ENCODE measurements at places on chromosomes 6 and 20. TPM values are rescaled to one million over a fixed set of nuclear protein-coding genes. Genes with fewer than 3 reads are reported as not detected.

Gene C6orf58
- total RNA-seq, result 1.6 TPM

Gene IMPG1
- total RNA-seq, result not detected

DNA sequence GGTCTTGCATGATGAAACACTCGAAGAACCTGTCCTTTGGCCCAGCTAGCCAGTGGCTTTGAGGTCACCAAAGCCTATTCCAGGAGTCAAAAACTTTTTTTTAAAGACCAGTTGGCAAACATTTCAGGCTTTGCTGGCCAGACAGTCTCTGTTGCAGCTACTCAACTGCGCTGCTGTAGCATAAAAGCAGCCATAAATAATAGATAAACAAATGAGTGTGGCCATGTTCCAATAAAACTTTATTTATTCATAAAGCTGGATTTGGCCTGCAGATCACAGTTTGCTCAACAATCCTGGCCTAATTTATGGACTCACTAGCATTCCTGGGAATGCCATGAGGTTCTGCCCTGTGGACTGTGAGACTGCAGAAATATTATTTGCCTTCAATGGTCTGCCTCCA, 68.8 kb upstream of the LTV1 start:
- DNase-seq, result no peak

GRCh38 chr6:156598071-156598854, 178.9 kb upstream of the ARID1B start:
- DNase-seq, result no peak

- DNase-seq, result no peak
Measured at GRCh38 chr6:17469006-17469832, 75.8 kb downstream of the CAP2 start.

GRCh38 chr6:63923139-63923739, 287.6 kb downstream of the PHF3 start:
- DNase-seq, result peak; percentile 21

DNA sequence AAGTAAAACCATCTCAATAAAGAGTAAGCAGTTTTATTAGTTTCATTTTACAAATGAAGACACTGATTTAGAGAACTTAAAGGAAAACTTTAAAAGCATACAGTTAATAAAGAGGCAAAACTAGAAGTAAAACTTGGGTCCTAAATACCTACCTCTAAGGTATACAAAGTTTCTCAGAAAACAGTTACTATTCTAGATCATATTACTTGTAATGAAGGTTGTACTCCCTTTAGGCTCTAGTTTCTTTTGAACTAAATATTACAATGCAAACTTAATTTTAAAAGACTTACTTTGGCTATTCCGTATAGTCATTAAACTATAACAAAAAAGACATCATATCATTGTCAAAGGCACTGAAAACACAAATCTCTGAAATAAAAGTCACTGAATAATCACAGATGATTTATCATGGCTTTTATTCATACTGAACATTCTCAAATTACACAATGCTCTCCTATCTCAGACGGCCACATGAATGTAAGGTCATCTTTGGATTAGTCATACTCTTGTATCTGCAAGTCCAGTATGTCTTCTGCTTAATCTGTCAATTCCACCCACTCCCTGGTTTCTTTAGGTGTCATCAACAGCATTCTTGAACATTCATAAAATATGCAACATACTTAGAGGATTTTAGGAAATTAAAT, 361.6 kb upstream of the RUNX2 start:
- DNase-seq, result no peak

DNA sequence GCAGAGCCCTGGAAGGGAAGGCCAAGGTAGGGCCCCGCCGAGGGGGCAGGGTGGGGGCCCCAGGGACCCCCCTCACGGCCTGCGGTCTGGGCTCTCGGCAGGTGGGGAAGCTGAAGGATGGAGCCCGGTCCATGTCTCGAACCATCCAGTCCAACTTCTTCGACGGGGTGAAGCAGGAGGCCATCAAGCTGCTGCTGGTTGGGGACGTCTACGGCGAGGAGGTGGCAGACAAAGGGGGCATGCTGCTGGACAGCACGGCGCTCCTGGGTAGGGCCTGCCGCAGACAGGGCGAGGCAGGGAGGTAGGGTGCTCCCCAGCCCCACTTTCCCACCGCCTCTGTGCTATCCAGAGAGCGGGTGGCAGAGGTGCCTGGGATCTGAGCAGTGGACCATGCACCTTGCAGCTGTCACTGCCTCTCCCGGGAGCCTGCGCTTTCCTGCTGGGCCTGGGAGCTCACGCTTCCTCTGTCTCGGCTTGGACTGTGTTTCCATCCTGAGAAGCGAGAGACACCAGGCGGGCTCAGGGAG, 83.1 kb downstream of the SYNJ2 start:
- DNase-seq, result no peak

GRCh38 chr20:23928788-23929187, 49.2 kb upstream of the CST5 start:
- DNase-seq, result no peak

DNA sequence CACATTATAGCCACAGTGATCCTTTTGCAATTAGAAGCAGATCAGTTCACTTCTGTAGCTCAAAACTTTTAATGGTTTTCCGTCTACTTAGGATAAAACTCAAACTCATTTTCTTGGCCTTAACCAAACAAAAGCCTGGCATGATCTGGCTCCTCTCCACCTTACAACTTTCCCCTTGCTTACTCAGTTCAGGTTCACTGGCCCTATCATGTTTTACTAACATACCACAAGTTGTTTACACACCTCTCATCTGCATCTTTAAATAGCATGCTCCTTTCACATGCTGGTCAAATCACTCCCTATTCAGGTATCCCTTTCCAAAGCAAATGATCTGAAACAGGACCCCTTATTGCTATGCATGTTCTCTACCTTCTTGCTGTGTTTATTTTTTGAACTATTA, 191.4 kb upstream of the FAM83B start:
- no peak for DNase-seq

GRCh38 chr6:125220712-125221111, 67.1 kb downstream of the TPD52L1 start:
- DNase-seq, result no peak

DNA sequence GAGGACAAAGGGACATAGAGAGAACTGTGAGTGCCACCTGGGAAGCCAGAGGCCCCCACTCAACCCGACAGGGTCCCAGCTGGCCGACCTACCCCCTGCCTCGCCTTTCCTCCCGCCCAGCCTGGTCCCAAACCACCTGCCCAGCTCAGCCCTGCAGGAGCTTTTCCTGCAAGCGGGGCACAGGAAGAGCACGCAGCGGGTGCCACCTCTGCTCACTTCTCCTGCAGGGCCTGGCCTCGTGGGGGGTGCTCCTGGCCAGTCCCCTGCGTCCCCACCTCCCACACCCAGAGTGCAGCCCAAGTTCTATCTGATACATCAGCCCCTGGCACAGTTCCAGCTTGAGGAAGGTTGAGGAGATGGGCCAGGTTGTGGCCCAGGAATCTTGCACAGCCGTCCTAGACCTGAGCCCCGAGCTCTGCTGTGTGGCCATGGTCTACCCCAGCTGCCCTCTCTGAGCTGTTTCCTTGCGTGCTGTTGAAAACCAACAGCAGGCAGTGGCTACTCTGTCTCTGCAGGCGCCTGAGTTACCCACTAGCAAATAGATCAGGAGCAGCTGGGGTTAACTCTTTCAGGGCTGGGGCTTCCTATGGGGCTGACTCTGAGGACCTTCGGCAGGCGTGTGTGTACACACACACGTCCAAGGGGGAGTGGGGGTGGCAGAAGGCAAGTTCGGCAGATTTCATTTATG, 1.7 kb downstream of the NECAB3 start:
- no peak for DNase-seq

DNA sequence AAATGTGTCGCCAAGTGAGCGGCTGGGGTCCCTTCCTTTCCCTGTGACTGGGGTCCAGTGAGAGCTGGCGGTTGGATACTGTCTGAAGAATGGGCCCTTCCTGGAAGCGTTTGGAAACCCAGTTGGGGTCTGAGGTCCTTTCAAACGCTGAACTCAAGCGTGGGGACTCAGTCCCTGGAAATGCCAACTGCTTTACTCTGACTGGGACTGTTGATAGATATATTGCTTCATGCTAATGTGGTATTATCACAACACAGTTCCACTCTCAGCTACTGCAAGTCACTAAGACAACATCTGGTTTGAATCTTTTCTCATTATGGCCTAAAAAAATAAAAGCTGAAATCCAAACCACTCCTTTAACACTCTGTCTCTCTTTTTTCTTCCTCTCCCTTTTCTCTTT, 23.7 kb upstream of the PSMF1 start:
- DNase-seq, result no peak

DNA sequence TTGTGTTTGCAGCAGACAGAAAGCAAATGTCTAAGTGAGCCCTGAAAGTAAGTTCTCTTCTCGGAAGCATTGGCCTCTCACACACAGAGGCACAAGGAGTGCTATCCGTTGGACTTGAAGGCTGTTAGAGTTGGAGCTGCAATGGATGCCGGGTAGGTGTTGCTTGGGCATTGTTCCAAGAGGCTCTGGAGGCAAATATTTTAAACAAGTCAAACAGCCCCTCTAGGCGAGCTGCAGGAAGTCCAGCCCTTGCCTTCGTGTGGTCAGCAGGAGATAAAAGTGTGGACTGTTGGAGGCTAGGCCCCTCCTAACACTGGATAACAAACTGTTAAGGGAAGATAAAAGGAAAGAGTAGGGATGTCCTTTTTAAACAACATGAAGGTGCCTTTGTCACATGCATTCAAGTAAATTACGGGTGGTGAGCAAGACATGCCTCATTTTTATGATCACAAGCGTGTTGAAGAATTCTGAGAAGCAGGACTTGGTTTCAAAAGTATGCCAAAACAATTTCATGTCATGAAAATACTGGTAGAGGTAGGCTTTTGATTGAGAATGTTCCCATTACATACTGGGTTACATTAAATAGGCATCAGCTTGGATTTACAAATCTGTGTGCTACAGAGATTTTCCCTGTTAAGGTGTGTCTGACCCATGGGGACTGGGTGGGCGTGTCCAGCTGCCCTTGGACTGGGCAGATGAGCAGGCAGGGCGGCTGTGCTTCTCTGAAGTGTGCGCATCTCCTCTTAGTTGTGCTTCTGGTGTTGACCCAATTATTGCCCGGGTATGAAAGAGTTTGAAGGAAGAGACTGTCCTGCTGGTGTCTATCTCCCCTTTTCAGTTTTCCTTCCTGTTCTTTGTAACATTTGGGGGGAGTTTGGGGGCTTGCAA, 57.5 kb downstream of the RREB1 start:
- DNase-seq, result no peak

DNA sequence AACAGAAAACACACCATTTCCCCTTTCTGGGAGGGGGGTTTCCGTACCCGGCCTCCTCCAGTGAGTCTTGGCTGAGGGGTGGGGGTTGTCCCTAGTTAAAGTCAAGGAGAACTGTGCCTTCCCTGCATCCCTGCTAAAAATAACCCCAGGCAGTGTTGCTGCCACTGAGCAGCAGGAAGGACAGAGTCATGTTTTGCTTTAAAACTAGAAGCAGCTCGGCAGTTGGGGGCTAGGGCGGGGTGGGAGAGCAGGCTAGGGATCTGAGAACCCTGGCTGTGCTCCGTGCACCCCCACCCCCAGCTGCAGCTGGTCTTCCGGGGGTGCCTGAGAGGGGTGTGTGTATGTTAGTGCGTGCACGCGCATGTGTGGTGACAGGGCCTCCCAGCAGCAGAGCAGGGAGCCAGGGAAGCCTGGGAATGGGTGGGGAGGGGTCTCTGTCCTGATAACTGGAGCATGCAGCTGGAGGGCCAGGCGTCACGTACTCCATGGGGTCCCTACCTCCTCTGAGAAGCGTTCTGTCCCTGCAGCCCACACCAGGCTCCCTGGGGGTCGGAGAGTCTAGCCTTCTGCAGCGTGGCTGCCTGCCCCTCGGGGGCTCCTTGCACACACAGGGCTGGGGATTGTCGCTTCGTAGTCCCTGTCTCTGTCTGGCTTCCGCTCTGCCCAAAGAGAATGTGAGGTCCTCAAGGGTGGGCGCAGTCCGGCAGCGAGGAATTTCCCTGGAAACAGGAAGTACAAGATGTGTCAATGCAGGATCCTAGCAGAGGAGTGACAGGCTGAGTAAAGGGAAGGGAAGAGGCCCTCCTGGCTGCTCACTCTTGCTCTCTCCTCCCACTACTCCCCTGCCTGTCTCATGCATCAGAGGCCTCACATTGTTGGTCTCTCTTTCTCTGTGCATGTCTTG, 16.8 kb upstream of the ARMC12 start:
- peak; percentile 46 for DNase-seq

- DNase-seq, result no peak
Measured at GRCh38 chr20:17835240-17835933, 133.2 kb downstream of the SNX5 start.

DNA sequence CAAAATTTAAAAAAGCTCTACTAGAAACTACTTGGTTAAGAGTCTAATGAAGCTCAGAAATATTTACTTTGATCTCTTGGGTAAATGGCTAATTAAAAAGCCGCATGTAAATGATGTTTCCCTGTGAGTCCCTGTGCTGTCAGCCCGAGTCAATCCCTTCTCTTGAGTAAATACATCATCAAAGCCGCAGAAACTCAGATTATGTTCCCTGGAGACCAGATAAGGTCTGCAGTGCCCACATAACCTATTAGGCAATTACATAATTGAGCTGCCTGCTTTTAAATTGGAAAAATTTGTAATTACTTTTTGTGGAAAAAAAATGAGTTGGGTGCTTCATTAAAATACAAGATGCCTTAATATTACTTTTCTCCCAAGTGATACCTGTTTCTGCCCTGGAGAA, 83.1 kb downstream of the KIZ start:
- DNase-seq, result no peak

GRCh38 chr6:101294051-101294638, 99.4 kb upstream of the GRIK2 start:
- DNase-seq, result no peak

- no peak for DNase-seq
Measured at GRCh38 chr6:130513770-130514169, 148.0 kb downstream of the TMEM200A start.

DNA sequence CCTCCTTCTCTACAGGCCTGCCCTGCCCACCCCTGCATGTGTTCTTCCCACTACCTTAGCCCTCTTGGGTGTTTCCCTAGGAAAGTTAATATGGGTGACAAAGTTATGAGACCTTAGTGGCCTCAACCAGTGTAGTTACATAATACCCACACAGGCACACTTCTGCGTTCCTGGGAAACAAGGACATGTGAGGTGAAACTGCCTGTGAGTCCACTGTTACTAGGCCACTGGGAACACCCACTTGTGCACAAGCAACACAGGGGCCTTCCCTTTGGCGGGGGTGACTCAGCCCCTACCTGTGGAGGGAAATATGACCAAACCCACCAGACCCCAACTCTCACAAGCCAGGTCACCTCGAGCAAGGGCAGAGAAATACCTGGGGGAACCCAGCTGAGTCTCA, 12.8 kb downstream of the PI16 start:
- no peak for DNase-seq

DNA sequence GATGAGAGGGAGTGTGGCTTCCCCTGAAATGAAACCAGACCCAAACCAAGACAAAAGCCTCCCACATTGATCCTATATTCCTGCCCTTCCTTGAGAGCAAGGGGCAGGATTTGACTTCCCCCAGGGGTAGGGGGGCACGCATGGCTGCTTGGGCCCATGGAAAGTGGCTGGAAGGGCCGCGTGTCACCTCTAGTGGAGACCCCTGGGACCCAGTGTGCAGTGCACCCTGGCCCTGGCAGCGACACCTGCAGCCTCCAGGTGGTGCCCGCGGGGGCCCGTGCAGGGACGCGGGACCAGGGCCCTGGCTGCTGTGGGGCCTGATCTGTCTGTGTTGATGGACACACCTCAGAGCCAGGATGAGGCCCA, 18.0 kb upstream of the SLCO4A1 start:
- DNase-seq, result no peak

- DNase-seq, result no peak
Measured at GRCh38 chr6:158854214-158855101, 35.3 kb upstream of the EZR start.

- no peak for DNase-seq
Measured at GRCh38 chr6:170286246-170286933, 4.5 kb downstream of the DLL1 start.
